Caki2 (cell line): ENCODE measurements at places on chromosomes 5 and 9.

DNA sequence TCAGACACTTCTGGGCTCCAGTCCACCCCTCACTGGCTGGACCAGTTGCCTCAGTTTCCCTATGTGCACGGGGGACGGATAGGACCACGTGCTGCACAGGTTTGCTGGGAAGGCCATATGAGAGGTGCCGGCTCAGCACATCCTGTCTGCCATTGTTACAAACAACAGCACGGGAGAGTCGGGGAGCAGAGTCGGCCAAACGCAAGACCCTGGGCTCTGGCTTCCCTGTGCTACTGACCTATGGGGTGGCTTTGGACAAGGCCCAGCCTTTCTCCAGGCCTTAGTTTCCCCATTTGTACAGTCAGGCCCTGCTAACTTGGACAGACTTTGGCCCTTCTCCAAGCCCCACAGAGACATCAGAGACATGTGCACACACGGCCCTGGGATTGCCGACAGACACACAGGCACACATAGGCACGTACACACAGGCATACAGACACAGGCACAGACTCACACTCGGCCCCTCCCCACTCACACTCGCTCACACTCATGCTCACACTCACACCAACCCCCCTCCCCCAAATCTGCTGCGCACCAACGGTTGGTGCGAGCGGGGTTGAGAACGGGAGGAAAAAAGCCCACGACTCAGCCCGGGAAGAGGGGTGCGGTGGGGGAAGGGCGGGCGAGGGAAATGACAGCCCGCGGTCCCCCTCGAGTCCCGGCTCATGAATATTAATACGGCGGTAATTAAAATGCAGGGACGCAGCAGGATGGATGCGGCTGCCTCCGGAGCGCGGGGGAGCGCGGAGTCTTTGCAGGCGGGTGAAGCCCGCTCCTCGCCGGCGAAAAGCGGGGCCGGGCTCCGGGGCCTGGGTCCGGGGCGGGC is 133.0 kb downstream of the C9orf50 start:
- DNase-seq, result no peak

- no peak for DNase-seq
These were observed 18.6 kb upstream of the NKD2 start for GRCh38 chr5:989961-990530.

GRCh38 chr5:135589152-135589551 is 10.4 kb upstream of the CXCL14 start:
- DNase-seq, result no peak

GRCh38 chr9:87628346-87628745 is 97.6 kb upstream of the CTSL start:
- no peak for DNase-seq

DNA sequence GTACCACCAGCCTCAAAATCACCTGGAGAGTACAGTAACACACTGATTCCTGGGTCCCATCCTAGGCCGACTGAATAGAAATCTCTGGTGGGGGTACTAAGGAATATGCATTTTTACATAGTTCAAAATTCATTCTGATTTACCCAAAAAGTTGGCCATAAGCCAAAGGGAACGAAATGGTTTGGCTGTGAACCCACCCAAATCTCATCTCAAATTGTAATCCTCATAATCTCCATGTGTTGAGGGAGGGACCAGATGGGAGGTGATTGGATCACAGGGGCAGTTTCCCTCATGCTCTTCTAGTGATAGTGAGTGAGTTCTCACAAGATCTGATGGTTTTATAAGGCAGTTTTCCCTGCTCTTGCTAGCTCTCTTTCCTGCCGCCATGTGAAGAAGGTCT is 31.1 kb downstream of the MEGF9 start:
- DNase-seq, result no peak

- DNase-seq, result no peak
These were observed 27.1 kb upstream of the N4BP3 start for GRCh38 chr5:178086266-178086665.

DNA sequence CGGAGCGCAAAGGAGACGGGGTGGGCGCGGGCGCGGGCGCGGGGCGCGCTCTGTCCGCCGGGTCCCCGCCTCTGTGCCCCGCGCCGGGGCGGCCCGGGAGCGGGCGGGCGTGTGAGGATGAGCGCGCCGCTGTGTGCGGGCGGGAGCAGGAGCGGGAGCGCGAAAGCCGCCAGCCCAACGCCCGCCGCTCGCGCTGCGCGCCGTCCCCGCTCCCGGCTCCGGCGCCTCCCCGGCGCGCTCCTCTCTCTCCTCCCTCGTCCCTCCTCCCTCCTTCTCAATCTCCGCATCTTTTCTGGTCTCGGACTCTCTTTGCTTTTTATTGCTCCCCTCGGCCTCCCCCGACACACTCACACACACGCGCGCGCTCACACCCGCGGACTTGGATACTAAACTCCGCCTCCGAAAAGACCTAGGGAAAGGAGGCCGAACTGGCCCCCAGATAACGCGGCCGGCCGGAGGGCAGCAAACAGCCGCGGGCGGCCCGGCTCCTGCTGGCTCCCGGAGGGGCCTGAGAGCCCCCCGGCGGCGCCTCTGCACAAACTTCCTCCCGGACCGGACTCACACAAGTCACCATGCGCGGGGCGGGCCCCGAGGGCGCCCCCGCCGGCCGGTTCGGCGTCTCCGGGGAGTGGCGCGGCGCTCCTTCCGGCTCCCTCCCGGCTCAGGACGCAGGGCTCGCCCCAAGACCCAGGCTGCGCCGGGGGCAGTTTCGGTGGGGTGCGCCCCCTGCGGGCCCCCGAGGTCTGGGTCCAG is at the start of gene FIBCD1:
Gene FIBCD1, minus strand, starts transcription at position 596 of the 753 bp plus-strand sequence. CDS start 640 bp downstream, outside the sequence.
- DNase-seq, result peak; percentile 67

- peak; percentile 14 for DNase-seq
These were observed 60.7 kb downstream of the MAT2B start for GRCh38 chr5:163565931-163566608.

- no peak for DNase-seq
These were observed 668 bp downstream of the RANBP3L start for GRCh38 chr5:36300927-36301540.

- DNase-seq, result no peak
These were observed 185.9 kb upstream of the ZNF618 start for GRCh38 chr9:113690055-113690740.

DNA sequence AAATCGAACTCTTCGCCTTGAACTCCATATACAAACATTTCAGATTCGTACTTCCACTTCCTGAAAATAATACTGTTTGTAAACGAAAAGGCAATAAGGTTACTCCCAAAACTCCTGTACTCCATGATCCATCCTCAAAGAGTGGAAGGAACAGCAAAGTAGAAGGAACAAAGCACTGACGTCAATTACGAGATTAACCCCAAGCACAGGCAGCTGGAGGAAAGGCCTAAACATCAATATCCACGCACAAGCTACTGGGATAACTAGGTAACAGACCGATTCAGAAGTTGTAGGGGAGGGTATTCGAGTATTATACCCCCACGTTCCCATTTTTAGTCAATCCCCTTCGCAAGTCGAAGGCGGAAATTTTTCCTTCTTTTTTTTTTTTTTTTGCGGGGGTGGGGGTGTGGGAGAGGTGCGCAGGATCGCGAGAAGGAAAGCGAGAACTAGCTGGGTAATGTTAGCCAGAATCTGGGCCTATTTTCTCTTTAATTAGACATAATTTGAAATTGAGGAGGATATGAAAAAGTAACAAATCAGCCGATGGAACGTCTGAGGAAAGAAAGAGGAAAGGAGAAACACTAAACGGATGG is 909 bp downstream of the AFF4 start:
- peak; percentile 75 for DNase-seq
